Right lobe of liver (tissue), 6 donors: ENCODE measurements at places on chromosomes 2 and 18.

GRCh38 chr2:176297067-176297466, 27.8 kb downstream of the MTX2 start:
- no peak for DNase-seq

DNA sequence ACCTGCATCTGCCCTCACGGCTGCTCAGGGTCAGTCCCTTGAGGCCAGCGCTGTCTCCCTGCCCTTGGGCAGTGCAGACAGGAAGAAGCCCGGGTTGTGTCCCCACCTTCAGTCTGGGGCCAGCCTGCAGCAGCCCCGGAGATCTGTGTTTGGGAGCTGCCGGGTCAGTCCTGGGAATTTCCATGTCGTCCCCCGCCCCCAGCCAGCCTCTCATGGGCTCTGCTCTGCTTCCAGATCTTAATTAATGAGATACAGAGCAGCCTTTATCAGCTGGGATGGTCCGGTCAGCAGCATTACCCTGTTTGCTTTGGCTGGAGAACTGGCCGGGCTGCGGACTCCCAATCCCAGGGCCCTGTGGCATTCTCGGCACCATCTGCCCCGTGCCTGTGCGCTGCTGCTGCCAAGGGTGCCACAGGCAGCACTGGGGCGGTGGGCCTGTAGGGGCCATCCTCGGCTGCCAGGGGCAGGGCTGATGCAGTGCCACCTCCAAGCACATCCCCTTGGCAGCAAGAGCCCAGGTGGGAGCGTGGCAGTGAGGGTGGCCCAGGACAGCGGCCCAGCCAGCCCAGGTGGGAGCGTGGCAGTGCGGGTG, 2.4 kb downstream of the BOK start:
- DNase-seq = peak; percentile 75

- DNase-seq = no peak
Observed at GRCh38 chr2:28606986-28607441, 111.2 kb downstream of the PLB1 start.

DNA sequence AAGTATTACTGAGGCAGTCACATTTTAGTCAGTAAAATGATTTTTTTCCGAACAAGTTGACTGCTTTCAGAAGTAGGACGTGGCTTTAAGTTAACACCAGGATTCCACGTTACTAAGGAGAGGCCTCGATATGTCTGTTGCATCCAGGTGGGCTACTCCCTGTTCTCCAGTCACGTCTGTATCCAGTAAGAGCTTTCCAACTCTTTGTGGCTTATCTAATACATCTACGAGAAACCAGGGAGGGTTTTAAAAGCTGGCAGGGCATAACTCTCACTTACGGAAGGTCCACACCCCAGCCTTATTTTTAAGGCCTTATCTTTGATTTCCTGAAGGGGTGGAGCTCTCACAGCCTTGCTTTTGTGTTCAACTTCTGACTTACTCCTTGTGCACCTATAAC, 99.2 kb downstream of the SLC8A1 start:
- DNase-seq = no peak

DNA sequence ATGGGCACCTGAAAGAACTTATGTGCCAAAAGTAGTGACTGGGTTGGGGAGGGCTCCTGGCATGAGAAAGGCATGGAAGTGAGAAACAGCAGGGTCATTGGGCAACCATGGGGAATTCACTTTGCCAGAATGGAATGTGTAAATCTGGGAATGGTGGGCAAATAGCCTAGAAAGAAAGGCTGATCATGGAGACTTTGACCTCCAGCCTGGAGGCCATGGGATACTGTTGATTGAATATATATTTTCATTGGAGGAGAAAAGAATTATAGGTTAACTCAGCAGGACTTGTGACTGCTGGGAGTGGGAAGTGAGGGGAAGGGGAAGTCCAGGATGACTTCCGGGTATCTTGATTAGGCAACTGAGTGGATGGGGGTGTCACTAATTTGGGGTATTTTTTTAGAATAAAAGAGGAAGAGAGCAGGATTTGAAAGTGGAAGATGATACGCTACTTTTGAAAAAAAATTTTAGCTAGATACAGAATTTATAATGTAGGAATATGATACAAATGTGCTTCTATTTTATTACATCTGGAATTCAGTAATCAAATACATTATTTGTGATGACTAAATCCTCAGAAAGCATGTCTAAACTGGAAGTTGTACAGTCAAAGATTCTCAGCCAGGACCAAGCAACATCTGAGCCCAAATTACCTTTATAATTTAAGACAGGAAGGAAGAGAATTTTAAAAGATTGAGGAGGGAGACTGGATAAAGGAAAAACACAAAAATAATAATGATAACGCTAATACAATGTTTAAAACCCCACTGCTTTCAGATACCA, 116.2 kb downstream of the GATA6 start:
- DNase-seq = peak; percentile 60

- DNase-seq = no peak
Observed at GRCh38 chr2:23838581-23838980, 88.3 kb downstream of the ATAD2B start.

DNA sequence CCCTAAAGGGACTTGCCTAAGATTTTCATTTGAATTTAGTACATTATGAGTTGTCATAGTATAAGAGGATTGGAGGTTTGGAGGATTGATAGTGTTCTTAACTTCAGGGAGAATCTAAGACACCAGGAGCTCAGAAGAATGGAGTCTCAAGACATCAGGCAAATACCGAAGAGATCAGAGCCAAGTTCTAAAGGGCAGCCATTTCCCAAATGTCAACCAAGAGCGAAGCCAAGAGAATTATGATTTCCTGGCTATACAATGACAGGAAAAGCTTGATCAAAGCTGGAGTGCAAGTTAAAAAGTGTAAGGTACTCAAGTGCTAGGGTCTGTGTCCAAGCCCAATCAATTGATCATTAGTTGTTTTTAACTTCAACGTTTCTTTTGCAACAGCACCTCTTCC, 283.0 kb upstream of the FN1 start:
- no peak for DNase-seq

DNA sequence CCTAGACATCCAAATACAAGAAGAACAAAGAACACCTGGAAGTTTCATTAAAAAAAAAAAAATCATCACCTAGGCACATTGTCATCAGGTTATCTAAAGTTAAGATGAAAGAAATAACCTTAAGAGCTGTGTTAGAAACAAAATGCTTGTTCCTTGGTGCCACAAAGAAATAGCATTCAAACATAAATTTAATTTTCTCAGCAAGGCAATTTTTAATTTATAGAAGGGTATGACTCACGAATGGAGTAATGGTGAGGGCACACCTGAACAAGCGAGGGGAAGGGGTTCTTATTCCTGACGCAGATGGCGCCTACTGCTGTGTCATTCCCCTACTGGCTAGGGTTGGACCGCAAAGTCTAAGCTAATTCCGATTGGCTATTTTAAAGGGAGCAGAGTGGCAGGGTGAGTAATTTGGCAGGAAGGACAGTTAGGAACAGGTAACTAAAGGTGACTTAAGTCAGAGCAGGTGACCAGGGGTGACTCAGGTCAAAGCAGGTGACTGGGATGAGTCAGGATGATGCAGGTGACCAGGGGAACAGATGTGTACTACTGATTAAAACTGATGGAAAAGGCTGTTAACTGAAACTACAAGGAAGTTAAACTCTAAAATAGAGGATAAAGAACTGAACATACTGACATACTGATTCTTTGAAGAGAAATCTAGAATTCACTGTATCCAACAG, 30.0 kb upstream of the TWSG1 start:
- no peak for DNase-seq

GRCh38 chr2:120267348-120267747, 14.7 kb downstream of the RALB start:
- no peak for DNase-seq

DNA sequence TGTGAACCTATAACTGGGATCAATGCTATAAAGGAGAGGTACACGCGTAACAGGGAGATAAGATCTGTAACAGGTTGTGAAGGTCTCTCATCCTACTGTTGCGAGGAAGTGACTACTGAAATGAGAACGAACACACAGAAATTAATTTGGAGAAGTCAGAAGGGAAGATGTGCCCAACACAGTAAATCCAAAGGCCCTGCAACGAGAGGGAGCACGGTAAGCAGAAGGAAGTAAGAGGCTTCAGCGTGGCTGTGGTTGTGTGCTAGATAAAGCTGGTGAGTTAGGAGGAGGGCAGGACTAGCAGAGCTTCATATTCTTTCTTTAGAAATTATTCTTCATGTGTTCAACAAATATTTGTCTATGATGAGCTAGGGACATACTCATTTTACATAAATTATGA, 2.5 kb upstream of the ATG16L1 start:
- no peak for DNase-seq

- DNase-seq = no peak
Observed at GRCh38 chr2:165804719-165805118, 10.7 kb upstream of the GALNT3 start.

- DNase-seq = no peak
Observed at GRCh38 chr2:100029460-100029859, 112.9 kb downstream of the AFF3 start.

- DNase-seq = no peak
Observed at GRCh38 chr2:226387499-226387942, 412.1 kb downstream of the IRS1 start.

GRCh38 chr2:60633615-60634014, 80.2 kb upstream of the BCL11A start:
- DNase-seq = no peak
